Esophagus squamous epithelium (tissue), 5 donors: ENCODE measurements at places on chromosomes 6 and 20.

DNA sequence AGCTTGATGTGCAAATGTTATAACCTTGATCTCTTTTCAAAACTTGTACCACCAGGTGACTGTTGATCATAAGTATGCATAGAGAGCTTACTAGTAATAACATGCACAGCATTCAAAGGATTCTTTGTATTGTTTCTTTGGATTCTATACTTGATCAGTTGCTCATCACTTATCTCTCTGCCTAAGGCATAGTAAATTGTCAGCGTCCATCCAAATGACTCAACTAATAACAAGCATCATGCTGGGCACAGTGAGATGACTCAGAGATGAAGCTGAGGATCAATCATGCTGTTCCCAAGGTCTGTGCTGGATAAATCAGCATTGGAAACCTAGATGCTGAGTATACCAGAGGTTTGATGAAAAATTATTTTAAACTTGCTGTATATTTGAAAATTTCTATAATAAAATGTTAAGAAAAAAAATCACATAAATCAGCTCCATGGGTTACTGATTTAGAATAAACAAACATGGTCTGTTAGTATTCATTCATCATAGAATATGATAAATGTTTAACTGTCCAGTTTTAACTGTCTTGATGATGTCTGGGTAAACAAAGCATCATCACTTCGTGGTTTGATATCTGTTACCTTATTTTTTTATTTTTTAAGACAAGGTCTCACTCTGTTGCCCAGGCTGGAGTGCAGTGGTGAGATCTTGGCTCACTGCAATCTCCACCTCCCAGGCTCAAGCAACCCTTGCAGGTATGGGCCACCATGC lies 45.6 kb upstream of the SGK1 start:
- no peak for DNase-seq

GRCh38 chr6:161341638-161342037 lies 67.8 kb upstream of the AGPAT4 start:
- DNase-seq, result no peak

DNA sequence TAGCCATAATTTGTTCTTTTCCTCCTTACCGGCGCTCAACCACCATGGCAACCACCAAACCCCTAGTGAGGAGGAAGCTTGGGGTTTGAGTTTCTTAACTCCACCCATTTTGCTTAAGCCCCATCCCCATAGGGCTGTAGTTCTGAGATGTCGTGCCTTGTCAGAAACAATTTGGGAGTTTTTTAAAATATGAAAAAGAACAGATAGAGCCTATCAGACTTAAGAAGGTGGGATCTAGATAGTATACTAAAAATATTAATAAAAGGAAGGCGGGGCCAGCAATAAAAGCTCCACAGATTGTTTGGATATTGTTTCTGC lies 5.6 kb downstream of the BRD2 start:
- no peak for DNase-seq

GRCh38 chr20:32089637-32090362 lies 19.7 kb upstream of the TM9SF4 start:
- no peak for DNase-seq

DNA sequence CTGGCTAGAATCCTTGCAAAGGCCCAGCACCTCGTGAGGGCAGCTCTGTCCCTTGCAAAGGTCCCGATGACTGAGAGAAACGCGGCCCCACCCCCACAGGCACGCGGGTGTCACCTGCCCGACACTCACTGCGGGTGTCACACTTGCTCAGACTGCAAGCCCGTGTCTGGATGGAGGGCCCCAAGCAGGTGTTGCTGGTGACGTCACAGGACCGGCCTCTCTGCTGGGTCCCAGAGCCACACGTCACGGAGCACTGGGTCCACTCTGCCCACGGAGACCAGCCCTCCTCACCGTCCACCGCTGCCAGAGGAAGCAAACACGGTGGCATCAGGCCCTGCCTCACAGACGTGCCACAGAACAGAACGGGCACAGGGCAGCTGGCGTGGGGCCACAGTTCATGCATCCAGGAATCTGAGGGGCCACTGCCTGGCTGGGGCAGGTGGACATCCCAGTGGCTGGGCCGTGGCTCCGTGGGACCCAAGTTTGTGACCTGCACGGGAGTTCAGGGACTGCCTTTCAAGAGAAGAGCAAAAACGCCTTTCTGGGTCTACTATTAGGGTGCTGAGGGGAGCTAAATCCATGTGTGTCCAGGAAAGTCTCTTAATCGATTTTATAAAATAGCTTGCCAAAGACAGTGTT lies 16.0 kb downstream of the THBS2 start:
- no peak for DNase-seq

DNA sequence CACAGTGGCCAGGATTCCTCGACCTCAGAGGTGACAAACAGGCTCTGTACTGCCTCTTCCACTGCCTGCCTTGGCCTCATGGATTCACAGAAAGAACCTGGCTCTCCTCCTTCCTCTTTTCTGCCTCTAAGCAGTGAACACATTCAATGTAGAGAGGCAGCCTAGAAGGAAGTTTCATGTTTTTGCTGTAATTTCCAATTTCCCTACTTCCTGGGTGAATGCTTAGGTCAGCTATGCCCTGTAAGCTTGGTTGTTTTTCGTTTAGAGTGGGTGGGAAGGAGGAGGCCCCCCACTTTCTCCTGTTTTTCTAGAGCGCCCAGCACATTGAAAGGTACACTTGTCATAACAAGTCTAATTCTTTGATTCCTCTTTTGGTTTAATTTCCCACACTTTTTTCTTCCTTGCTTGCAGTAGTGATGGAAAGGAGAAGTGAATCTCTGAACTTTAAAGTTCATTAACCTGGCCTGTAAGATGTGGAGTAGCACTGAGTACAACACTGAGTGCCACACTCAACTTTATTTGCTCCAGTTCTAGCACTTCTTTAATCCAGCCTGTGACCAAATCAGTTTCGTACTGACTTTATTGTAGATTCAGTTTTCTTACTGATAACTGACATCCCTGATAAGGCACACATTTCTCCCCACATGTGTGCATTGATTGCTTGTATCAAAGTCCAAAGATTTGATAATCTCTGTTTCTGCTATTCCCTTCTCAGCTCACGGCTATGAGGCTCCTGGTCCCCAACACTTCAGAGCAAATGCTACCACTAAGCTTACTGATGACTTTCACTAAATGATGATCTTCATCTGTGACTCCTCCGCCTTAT lies 100.0 kb upstream of the MAN1A1 start:
- no peak for DNase-seq

GRCh38 chr6:159430323-159430722 lies 261.1 kb downstream of the FNDC1 start:
- no peak for DNase-seq

DNA sequence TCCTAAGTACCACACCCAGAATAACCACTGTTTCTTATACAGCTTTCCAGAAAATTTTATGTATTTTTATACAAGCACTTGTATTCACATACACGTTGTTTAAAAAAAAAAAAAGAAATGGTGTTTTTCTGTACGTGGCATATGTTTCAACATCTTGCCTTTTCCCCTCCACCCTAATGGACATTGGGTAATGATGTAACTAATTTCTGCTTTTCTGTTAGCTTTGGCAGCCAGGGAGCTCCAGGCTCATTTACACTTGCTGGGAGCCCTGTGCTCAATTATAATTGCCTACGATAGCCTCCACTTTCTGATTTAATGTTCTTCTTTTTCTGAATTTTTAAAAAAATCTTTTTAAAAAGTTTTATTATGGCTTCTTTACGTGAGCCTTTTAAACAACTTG lies 352.4 kb downstream of the UTRN start:
- no peak for DNase-seq

- DNase-seq, result no peak
Measured at GRCh38 chr6:49541210-49541724, 9.2 kb upstream of the C6orf141 start.

- no peak for DNase-seq
Measured at GRCh38 chr6:84358581-84358980, 131.1 kb upstream of the CEP162 start.

DNA sequence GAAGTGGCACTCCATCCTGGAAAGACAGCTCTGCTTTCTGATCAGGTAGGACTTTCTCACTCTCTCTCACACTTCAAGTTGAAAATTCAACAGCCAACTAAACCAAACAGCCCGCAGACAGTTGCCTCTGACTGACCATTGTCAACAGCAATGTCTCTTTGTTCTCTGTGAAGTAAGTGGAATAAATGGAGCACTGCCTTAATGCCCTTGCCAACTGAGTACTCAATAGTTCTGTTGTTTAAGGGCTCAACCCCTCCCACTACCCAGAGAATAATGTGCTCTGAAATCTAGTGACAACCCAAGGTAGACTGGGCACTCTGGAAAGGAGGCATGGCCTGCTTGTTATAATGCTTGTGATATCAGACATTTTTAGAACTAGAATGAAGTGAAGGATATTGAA lies 16.8 kb upstream of the BCLAF1 start:
- no peak for DNase-seq

GRCh38 chr20:36386236-36386635 lies 80.1 kb downstream of the DLGAP4 start:
- DNase-seq, result no peak

DNA sequence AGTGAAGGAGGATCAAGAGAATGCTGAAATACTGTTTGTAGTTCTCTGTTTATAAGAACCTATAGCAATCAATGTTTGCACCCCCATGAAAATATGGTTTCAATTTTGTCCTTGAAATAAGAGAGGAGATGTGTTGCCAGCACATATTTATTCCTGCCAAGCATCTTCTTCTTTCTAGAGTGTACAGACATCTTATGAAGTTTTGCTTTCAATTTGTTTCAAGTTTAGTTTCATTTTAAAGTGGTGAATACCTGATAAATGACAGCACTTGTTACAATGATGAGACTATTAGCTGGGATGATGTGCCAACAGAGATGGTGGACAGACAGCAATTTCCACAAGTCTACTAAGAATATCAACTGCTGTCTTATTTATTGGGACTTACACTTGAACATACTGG lies 39.2 kb upstream of the CENPW start:
- DNase-seq, result no peak
